ENCODE measurements at places on chromosomes 11 and 22.
A peak's percentile ranks its signal among the peaks of the same experiment; 100 is the strongest.

DNA sequence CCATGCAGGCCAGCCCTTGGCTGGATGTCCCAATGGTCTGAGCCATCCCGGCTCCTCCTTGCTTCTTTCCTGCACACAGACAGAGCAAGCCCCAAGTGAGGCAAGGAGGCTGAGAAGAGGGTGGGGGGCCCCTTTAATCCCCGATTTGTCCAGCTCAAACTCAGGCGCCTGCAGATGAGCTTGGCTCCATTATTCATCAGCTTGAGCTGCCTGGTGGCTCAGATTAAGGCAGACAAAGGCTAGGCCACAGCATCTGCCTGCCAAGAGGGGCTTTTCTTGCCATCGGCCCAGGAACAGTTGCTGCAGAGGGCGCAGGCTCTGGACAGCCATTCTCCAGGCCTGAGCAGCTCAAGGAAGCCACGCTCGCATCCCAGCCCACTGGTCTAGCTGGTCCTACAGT lies 35.4 kb downstream of the LMO1 start:
- DNase-seq = no peak

DNA sequence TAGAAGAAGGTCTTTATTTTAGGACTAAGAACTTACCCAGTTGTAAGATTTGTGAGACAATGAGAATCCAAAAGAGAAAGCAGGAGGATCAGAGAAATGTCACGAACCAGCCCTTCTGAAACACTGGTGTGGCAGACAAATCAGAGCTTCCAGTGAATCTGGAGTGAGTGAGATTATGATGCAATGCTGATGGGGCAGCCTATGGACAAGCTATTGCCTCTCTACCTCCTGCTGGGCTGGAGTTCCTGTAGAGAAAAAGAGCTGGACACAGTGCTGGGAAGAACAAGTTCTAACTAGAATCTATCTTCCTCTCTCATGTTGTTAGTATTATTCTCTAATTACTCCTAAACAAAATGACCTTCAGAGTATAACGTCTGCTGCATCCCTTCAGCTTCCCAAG lies 12.0 kb upstream of the ANO3 start:
- DNase-seq = no peak

DNA sequence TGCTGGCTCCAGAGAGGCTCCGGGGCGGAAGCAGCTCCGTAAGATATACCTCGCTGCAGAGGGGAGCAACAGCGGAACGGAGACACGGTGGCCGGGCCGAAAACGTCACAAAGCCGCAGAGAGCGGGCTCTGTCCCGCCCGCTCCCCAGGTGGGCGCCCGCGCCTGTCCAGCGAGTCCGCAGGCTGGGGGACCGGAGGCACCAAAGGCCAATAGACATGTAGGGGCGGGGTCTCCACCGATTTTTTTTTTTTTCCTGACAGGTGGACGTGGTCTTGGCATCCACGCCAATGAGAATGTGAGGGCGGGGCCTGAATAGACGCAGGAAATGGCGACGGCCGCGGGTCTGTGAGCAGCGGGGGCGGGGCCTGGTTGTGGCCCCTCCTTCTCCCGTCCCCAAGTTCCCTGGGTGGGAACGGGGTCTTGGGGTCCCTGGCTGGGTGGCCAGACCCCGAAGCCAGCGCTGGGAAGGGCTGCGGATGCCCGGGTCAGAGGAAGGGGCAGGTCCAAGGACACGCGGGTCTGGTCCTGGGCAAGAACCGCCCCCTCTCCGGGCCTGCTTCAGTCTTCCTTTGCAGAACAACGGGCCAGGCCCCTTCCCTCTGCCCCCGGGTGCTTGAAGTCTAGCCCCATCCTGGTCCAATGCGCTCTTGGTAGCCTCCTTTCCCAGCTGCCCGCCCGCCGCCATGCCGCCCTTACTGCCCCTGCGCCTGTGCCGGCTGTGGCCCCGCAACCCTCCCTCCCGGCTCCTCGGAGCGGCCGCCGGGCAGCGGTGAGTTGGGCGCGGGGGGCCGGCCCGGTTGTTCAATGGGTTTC lies at the start of gene DNAJC4:
TSS of gene DNAJC4 (plus strand) at position 378 of the 814 bp plus-strand sequence. CDS start at position 685, 307 bp downstream.
- peak; percentile 87 for DNase-seq

- DNase-seq = no peak
Observed at GRCh38 chr11:8814923-8815240, 96.1 kb upstream of the AKIP1 start.

GRCh38 chr22:36684841-36685240 lies 18.7 kb downstream of the CACNG2 start:
- no peak for DNase-seq

DNA sequence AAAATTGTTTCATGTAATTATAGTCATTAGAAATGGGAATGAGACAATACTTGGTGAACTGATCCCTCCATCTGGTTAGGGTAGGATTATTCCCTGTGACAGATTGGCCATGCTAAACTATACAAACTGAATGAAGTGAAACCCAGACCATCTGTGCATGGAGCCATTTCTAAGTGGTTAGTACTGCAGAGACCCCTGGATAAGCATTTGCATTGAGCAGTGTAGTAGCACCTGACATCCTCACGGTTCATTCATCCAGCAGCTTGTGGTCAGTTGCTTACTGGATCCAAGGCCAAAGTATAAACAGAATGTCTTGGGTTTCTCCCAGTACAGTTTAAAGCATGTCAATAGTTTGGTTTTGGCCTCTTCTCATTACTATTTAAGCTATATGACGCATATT lies 93.8 kb upstream of the ARHGAP42 start:
- no peak for DNase-seq

DNA sequence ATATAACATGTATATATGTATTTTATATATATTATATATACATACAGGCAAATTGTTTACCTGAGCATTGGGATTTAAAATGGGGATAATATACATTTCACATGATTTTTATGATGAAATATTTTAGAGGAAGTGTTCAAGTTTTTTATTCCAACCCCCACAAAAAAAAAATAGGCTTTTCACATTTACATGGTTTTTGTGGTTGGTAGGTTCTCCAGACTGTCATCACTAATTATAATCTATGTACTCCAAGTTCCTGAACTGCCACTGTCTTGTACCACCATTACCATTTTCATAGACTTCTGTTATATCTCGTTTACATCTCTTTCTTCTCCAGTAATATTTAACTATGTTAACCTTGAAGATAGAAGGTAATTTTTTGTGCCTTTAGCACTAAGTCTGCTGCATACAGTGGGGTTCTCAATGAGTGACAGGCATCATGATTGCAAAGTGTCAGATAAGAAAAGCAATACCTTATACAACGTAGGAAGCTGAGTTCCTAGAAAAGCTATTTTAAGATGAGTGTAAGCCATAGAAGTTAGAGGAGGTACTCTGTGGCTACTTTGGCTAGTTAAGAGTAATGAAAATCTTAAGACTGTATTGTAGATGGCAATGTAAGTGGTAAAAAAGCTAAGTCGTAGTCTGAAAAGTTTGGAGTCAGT lies 5.2 kb downstream of the TMEM126A start:
- DNase-seq = no peak

DNA sequence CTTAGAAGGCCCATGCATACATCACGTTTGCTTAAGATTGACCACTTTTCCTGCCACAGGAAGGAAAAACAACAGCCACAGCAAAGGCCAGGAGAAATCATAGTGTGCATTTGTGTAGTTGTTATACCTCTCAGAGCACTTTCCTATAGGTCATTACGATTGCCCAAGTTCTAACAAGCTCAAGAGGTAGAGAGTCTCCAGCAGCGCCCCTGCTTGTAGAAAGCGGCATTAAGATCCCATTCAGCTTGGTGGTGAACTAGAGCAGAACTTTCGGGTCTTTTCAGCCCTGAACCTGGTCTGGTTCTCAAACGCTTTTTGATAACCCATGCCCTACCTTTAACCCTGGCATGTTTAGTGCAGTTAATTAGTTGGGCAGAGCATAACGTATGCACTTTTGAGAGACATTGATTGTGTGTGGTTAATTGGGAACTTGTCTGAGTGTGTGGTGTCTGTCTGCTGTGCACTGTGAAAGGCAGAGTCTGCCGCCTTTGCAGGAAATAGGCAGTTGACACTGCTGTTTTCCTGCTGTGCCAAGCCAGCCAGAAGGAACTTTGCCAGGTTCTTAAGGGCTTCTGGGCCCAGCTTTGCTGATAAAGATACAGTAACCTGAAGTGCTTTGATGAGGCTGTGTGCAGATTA lies 109.9 kb upstream of the CLMP start:
- DNase-seq = no peak

GRCh38 chr11:116379185-116379828 lies 393.5 kb downstream of the BUD13 start:
- DNase-seq = no peak

DNA sequence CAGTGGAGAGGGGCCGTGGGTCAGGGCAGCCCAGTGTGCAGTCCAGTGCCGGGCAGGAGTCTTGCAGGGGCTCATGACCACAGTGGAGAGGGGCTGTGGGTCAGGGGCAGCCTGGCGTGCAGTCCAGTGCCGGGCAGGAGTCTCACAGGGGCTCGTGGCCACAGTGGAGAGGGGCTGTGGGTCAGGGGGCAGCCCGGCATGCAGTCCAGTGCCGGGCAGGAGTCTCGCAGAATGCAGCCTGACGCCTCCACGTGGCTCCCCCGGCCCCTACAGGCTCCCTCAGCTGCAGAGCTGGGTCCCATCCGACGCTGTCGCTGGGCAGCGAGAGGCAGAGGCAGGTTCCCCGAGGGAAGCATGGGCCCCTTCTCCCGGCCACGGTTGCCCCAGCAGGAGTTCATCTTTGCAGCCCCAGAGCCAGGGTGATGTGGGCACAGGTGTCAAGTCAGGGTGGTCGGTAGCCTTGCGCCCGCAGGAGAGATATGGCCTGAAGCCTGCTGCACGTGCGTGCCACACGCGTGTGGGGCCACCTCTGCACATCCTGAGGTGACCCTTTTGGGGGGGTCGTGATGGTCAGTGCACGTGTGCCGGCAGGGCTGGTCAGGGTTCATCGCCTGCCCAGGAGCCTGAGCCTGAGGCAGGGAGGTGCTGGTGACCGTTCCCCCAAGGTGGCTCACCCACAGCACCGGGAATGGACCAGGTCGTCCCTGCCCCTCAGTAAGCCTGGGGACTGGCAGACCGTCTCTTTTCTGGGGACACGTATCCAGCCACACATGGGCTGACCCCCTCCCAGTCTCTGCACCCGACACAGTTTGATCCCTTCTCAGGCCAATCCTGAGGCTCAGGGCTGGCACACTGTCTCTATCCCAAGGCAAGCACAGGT lies 2.9 kb downstream of the IFITM5 start:
- no peak for DNase-seq

- no peak for DNase-seq
Observed at GRCh38 chr11:118008271-118008911, 22.2 kb downstream of the IL10RA start.

- no peak for DNase-seq
Observed at GRCh38 chr11:133918608-133919260, 38.0 kb downstream of the IGSF9B start.

- DNase-seq = no peak
Observed at GRCh38 chr11:14095882-14096281, 133.4 kb downstream of the SPON1 start.

GRCh38 chr11:129312730-129313503 lies 62.7 kb upstream of the BARX2 start:
- no peak for DNase-seq

DNA sequence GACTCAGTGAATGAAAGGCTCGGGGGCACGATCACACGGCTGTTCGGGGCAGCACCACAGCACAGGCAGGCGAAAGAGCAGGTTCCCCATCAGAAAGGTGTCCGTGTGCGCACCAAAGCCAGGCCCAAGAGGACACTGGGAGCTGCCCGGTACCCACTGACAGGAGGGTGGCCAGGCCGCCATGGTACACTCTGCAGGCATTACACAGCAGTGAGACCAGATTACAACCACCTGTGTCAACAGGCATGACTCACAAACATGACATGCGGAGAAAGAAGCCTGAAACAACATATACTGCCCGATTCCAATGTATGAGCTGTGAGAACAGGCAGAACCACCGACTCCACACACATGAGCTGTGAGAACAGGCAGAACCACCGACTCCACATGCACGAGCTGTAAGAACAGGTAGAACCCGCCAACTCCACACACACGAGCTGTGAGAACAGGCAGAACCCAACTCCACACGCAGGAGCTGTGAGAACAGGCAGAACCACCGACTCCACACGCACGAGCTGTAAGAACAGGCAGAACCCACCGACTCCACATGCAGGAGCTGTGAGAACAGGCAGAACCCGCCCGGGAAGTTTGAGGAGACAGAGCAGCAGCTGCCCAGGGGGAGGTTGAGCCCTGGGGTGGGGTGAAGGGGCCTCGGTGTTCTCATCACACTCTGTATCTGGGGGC lies 32.6 kb downstream of the KIAA0930 start:
- DNase-seq = no peak

DNA sequence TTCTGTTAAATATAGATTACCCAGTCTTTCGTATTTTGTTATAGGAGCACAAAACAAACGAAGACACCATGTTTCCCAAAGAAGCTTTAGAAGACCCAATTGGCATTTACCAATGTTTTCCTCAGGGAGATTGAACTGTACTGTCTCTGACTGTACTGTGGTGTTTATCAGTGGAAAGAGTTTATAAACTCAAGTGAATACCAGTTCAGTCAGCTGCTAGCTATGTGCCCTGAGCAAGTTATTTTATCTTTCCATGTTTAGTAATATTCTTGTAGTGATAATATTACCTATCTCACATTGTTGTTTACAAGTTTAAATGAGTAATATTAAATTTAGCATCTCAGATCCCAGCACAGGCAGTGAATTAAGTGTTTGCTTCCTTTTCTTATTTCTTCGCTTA lies 773.2 kb downstream of the KCNA4 start:
- DNase-seq = no peak

DNA sequence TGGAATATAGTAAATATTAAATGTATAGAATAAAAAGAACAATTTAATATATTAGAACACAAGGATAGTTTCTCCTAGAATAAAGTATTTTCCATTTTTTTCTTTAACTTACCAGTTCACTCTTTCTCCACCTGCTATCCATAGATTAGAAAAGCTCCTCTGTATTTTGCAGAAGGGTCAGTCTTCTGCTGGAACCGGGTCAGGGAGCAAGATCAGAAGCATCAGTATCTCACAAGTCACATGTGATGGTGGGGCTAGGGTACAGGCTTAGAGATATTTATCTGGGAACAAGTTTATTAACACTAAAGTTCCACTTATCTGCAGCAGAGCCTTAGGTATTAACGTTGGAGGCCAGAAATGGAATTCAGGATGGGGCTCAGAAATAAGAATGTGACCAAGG lies 17.3 kb upstream of the OR52A1 start:
- no peak for DNase-seq

GRCh38 chr22:19612866-19613572 lies 88.8 kb upstream of the CLDN5 start:
- DNase-seq = no peak

Measured in SW 1271 (cell line).